ENCODE measurements at places on chromosomes 7 and 10.

DNA sequence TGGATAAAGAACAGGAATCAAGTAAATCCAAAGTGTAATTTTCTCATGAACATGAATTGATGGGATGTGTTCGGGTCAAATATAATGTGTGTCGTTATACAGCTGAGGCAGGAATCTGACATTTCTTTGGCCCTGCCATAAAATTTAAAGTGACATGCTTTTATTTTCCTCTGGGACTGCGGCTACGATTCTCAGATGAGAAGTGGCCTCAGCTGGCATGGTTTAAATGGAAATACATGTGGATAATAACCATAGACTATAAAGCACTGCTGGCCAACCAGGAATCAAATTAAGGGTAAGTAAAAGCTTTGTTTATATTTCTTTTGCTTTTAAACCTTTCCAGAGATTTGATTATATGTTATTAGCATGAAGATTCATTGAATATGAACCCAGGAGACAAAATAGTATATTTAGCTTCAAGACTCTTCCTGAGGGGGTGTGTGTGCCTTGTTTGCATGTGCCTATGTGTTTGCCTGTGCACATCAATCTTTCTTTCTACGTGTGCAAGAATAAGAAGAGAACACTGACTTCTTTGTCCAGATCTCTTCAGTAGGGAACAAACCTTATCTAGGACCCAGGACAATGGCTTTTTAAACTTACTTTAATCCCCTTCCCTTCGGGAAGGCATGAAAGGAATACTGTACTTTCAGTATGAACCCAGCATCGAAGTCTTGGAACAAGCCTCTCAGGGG lies 629.0 kb upstream of the PFKP start:
- no peak for DNase-seq

- DNase-seq = no peak
Measured at GRCh38 chr10:7157091-7157490, 253.7 kb downstream of the SFMBT2 start.

GRCh38 chr7:2012981-2013380 lies 219.8 kb downstream of the MAD1L1 start:
- no peak for DNase-seq

- DNase-seq = no peak
Measured at GRCh38 chr10:36640626-36641025, 484.8 kb upstream of the ANKRD30A start.

DNA sequence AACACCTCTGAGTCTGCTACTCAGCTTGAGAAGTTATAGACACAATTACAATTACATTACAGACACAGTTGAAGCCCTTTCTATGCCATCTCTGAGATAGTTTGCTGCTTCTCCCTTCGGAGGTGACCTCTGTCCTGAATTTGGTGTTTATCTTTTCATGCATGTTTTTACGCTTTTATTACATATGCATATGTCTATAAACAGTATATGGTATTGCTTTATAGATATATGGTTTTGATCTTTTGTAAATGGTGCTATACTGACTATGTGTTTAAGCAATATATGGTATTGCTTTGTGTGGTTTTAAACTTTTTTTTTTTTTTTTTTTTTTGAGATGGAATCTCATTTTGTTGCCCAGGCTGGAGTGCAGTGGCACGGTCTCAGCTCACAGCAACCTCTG lies 48.4 kb downstream of the HK1 start:
- DNase-seq = no peak

DNA sequence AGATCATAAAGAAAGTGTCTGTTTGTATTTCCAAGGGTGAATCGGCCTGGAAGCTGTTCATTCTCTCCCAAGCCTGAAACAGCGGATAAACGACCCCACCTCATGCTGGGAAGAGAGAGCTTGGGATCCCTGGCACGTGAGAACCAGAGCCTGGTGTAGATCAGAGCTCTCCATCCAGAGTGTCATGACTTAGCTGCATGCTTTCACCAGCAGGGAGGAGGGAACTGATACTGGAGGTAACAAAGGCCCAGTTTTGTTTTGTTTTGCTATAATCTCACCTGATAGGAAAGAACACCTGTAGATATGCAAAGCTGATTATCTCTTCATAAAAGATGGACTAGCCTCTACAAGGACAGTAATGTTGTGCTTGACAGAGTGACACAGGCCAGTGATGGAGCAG lies 236.6 kb downstream of the POM121L12 start:
- no peak for DNase-seq

DNA sequence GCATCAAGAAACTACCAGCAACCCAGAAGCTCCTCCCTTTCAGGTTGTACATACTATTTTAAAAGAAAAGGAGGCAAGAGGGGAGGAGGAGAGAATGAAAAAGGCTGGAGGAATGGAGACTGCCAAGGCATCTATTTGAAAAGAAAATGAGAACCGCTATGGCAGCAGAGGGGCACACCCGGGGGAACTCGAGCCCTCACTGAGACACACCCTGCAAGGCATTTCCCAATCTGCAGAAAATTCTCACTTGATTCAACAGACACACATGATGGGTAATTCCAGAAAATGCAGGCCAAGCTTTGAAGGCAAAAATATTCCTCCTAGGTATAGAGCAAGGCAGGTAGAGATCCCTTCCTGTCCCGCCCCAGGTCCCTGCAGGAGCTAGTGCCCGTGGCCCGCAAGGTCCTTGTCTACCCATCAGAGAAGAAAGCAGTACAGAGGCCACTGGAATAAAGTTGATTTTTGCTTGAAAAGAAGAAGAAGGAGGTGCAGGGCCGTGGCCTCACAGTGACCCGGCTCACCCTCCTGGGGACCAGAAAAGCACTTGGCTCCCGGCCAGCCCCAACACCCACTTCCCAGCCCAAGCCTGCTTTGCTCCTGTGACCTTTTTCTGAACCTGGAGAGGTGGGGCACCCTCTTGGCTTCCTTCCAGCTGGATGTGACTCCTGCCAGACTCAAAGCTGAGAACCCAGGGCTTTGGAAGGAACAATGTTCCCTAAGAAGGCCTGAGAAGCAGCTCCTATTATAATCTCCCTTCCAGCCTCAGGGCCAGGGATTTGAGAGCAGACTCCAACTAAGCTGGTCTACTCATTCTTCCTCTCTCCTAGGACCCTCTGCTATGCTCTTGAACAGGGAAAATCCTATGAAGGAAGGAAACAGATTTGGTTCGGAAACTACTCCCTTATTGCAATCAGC lies 6.2 kb upstream of the PIK3CG start:
- no peak for DNase-seq

GRCh38 chr10:68586606-68587305 lies 26.6 kb downstream of the TET1 start:
- DNase-seq = no peak

DNA sequence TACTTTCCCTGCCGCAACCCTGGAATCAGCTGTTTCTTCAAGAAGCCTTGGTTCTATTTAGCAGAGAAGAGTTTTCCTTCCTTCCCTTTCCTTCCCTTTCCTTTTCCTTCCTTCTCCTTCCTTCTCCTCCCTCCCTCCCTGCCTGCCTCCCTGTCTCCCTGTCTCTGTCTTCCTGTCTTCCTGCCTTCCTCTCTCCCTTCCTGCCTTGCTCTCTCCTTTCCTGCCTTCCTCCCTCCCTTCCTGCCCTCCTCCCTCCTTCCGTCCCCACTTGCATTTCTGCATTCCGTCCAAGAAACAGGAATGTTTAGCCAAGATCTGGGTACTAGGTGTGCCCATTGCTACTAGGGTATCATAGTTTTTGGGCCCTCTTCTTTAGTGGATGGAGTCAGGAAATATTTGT lies 21.9 kb downstream of the SND1 start:
- no peak for DNase-seq

- DNase-seq = no peak
Measured at GRCh38 chr10:90288391-90288933, 569.4 kb downstream of the HTR7 start.

DNA sequence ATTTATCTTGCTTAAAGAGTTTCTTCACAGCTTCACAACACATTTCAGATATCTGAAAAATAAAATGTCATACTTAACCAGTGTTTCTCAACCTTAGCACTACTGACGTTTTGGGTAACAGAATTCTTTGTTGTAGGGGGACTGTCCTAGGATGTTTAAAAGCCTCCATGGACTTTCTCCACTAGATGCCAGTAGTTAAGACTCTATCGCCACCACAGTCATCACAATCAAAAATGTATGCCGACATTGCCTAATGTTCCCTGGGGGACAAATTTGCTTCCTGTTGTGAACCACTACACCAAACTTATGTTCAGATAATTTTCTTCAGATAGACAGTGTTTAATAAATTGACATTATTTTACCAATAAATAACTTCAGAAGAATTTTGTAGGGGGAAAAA lies 13.4 kb downstream of the NOC3L start:
- no peak for DNase-seq

DNA sequence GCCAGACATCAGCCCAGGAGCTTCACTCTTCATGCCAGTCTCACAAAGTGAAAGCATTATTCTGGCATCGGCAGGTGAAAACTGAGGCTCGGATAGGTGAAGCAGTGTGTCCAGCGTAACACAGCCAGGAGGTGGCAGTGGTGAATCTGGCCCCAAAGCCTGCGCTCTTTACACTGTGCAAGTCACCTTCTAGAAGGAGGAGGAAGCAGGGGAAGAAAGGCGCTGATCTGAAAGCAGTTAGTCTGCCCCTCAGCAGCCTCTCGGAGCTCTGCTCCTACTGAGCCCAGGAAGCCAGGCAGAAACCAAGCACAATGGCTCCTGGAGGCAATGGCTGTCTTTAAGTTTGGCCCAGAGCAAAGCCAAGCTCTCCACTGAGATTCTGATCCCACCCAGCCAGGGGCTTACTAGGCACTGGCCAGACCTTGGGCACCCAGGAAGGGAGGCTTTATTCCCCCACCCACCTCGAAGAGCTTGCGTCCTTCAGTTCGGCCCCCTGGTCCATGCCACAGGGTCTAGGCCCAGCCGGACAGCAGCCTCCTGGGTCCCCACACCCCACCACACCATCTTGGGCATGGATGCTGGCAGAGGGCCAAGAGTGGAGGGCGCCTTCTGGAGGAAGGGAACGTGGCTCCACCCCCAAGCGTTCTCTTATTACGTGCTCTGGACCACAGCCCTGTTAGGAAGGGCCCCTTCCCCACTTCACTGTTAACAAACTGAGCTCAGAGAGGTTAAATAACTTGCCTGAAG lies 104.5 kb downstream of the GRID1 start:
- DNase-seq = no peak

DNA sequence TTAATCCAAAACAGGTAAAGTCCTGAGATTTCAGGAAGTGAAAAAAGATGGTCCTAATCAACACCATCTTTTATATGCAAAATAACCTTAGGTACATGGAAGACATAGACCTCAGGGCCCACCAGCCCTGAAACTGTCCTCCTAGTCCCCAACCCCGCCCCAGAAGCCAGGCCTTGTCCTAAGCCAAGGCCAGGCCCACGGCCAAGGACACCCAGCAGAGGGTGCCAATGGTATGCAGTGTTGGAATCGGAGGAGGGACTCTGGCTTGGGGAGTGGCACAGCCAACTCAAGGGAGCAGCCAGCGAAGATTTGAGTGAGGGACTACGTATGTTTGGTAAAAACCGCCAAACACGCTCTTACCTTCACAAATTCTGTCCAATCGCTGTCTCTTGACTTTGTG lies 96.7 kb downstream of the ZRANB1 start:
- no peak for DNase-seq

GRCh38 chr10:51224671-51225161 lies 150.4 kb downstream of the PRKG1 start:
- no peak for DNase-seq

DNA sequence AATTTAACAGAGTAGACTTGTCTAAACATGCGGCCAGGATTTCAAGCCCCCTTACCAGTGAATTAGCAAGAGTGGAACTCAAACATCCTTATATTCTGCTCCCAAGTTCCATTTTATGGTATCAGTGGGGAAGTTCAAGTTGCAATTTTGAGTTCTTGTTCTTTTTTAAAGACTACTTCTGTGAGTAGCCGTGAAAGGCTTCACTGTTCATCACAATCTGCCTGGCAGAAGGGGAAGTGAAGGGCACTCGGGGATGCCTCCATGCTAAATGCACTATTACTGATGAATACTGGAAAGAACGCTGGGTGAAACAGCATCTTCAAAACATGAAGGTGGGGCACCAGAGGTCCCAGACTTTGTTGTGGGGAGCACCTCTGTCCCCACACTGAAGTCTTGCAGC lies 22.4 kb upstream of the FGL2 start:
- no peak for DNase-seq

- no peak for DNase-seq
Measured at GRCh38 chr7:20152511-20152910, 64.7 kb downstream of the MACC1 start.

GRCh38 chr7:75533926-75534325 lies 41.8 kb downstream of the SPDYE5 start:
- no peak for DNase-seq

DNA sequence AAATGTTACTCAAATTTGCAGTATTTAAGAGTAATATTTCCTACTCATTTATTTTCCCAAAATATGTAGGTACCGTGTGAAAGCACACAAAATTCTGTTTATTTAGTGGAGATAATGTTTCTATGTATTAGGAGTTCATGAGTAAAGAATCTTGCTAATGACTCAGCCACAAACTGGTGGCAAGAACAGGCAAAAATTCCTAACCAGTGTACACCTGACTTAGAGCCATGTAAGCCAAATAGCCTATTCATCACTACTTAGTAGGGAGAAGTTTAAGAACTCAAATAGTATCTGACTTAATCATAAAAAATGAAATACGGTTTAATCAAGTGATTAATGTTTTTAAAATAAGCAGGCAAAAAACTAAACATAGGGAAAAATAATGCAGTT lies 169.0 kb downstream of the SRPK2 start:
- no peak for DNase-seq

GRCh38 chr7:139989366-139990141 lies 73.2 kb downstream of the PARP12 start:
- DNase-seq = no peak

GRCh38 chr7:46515844-46516590 lies 594.9 kb upstream of the IGFBP3 start:
- no peak for DNase-seq

GRCh38 chr7:278081-278480 lies 11.9 kb upstream of the FOXL3 start:
- no peak for DNase-seq

DNA sequence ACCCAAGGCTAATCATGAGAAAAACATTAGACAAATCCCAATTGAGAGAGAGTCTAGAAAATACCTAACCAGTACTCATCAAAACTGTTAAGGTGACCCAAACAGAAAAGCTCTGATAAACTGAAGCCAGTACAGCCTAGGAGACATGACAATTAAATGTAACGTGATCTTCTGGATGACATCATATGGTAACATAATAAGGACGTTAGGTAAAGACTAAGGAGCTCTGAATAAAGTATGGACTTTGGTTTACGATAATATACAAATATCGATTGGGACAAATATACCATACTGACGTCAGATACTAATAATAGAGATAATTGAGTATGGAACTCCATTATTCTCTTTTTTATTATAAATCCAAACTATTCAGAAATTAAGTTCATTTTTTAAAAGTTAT lies 561.1 kb upstream of the STEAP1 start:
- DNase-seq = no peak

DNA sequence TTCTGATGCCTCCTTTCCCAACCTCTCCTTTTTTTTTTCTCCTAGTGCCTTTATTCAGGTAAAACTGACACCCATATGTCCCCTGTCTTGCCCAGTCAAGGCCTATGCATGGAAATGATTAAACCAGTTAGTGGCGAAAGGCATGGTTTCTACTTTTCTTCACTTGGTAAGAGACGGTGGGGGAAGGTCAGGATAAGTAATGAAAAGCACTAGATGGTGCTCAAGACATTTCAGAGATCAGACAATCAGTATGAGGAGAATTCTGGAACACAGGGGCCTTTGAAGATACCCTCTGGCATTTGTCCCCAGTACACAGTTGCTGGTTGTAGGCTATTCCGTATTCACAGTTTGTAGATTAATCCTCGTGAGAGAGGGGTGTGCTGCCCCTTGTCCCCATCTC lies 121.2 kb downstream of the RTKN2 start:
- no peak for DNase-seq

- DNase-seq = no peak
Measured at GRCh38 chr7:30159163-30159562, 24.4 kb downstream of the MTURN start.
